M059J (cell line): ENCODE measurements at places on chromosomes 16 and 17.

GRCh38 chr17:8518850-8519249, 83.2 kb downstream of the NDEL1 start:
- DNase-seq, result no peak

DNA sequence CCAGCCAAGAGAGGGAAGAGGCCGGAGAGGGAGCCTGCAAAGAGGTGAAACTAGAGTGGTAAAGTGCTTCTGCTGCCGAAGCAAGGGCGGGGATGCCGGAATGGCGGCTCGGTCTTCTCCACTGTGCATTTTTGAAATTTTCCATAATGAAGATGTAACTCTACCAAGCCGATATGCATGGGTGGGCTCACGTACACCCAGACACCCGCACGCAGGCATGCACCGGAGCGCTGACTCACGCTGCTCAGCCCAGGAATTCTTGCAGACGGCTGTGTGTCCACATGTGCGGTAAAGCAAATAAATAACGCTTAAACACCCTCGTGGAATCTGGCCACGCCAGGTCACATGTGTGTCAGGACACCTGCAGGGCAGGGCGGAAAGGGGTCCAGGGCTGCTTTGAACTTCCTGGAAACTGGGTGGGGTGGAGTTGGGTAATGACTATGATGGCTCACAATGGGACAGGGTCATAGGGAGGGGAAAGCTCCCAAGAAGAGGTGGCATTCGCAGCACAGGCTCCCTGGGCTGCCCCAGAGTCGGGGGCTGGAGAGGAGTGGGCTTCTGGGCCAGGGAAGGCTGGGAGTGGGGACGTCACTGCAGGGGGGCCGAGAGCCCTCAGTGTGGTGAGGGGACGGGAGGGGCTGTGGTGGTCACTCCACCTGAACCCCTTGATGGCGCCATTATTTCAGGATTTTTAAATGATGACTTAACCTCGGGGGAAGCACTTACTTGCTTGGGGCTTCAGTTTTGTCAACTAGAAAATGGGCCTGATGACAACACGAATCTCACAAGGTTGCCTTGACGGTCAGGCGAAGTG, 265.5 kb downstream of the PARN start:
- peak; percentile 88 for DNase-seq

DNA sequence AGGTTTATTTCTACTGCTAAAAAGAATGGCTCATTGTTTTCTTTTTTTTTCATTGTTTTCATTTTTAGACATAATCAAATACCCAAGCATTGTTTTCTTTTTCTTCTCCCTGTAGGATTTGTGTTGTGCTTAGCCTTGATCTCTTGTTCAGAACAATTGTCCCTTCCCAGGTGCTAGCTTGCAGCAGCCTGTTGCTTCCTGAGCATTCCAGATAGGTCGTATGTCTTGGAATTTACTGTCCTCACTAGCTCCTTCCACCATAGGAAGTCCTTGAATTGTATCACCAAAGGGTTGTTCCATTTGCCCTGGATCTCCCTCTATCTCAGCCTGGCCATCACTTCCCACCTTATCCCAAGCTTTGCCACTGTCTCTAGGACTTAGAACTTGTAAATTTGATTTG, 10.0 kb upstream of the VPS4A start:
- no peak for DNase-seq

DNA sequence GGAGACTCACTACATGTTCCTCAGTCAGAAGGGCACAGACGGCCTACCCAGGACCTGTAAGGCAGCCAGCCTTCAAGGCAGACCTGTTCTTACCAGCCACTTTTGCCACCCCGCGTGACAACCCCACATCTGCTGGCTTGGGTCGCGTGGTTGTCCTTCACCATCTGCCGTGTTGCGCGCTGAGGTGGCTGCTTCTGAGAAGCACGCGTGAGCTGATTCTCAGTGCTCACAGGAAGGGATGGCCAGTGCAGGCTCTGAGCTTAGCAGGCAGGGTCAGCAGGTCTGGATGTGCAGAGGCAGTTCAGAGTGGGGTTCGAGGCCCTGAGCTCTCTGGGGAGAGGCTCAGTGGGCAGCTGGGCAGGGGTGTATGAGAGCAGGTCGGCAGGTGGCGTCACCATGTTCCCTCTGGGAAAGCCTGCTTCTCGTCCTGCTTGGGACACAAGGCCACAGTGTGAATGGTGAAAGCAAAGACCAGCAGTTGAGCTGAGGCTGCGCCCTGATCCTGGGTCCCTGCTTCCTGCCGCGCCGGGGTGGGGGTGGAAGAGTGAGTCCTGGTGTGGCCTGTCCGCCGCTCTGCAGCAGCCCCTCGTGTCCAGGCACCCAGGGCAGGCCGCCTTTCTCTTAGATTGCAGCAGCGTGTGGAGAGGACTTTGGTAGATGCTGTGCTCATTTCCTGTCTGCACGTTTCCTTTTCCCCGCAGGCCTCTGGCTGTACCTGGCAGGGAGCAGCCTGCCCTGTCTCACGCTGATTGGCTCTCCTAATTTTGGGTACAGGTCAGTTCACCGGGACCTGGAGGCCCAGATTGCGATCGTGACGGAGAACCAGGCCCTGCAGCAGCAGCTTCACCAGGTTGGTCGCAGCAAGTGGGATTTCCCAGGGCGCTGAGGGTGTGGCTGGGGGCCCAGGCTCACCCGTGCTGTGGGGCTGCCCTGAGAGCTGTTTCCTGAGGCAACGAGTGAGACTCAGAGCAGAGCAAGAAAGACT, 36.0 kb downstream of the PGS1 start:
- no peak for DNase-seq

DNA sequence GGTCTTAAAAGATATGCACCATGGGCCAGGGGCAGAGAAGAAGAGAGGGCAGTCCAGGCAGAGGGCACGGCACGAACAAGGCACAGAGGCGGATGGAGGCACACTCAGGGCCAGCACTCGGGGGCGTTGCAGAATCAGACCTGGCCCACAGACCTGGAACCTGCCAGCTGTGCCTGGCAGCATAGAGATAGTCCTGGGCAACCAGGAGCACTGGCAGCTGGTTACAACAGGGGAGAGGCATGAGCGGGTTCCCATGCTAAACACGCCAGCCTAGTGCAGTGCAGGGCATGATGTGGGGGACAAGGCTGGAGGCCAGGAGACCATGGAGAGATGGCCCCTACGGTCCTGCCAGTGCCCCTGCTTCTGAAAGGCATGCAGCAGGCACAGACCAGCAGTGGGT, 56.9 kb upstream of the RBFOX3 start:
- no peak for DNase-seq

- DNase-seq, result no peak
Observed at GRCh38 chr17:47810901-47811635, 10.5 kb downstream of the OSBPL7 start.

- no peak for DNase-seq
Observed at GRCh38 chr17:73511719-73512115, 132.5 kb downstream of the SDK2 start.

- DNase-seq, result no peak
Observed at GRCh38 chr17:9538626-9539025, 37.0 kb downstream of the STX8 start.

DNA sequence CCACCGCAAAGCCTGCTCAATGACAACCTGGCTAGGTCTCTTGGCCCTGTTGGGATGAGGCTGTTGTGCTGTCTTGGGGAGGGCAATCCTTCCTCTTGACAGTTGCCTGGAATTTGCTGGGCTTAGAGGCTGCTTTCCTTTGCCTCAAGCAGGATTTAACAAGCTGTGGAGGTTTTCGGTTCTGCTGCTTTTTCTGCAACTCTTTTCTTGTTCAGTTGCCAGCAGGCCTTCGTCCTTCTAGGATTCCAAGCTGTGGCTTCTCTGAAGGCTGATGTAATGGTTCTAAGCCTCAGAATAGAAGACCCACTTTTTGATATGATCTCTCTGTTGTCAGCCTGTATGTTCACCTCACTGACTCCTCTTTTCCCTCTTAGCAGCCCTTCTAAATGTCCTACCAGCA, 149.5 kb upstream of the HS3ST4 start:
- DNase-seq, result no peak

GRCh38 chr17:68587026-68587425, 14.1 kb downstream of the FAM20A start:
- no peak for DNase-seq

DNA sequence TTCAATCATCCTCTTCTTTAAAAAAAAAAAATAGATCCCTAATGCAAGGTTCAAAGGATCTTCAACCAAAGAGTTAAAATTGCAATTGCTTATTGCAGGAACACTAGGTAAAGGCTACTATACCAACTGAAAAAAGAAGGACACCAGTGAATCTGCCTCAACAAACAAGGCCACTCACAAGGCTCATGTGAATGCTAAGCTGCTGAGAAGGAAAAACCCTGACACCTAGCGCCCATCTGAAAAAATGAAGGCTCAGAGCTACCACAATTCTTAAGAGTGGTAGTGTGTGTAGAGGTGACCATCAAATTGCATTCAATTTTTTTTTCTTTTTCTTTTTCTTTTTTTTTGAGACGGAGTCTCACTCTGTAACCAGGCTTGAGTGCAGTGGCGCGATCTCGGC, 201.6 kb upstream of the C17orf78 start:
- DNase-seq, result no peak

GRCh38 chr16:70713824-70714223, 28.0 kb upstream of the MTSS2 start:
- DNase-seq, result peak; percentile 17

- peak; percentile 95 for DNase-seq
Observed at GRCh38 chr17:4161192-4161966, 18.4 kb downstream of the CYB5D2 start.
